Stimulated activated naive CD4-positive, alpha-beta T cell treated with Interleukin-2 at 50 U/mL for 16 hours (primary cell): ENCODE measurements at places on chromosomes 1 and 21.

DNA sequence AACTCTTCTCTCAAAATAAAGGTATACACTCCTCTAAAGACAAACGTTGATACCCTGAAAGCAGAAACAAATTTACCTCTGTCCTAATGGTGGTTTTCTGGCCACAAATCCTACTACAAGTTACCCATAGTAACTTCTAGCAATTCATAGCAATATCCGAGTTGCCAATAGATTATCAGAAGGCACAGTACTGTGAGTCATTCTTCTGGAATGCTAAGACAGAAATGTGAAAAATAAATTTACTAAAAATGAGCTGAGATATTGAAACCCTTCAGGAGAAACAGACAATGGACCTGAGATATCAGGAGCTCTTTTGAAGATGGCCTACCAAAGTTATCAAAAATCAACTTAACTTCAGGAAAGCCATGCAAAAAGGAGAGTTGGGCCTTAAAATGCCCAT is 715.0 kb upstream of the ADAMTS5 start:
- no peak for DNase-seq

GRCh38 chr1:14787604-14788003 is 189.1 kb downstream of the KAZN start:
- no peak for DNase-seq

DNA sequence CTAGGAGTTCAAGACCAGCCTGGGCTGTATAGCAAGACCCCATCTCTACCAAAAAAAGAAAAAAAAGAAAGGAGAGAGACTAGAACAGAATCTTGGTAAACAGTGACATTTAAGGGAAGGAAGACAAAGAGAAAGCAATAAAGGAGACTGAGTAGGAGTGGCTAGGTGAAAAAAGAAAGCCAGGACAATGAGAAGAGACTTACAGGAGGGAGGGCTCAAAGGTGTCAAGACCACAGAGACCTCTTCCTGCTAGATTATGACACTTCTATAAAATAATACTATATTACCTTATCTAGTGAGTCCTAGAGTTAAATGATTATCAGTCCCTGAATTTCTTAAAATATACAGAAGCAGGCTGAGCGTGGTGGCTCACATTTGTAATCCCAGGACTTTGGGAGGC is 10.1 kb upstream of the EPRS1 start:
- no peak for DNase-seq

- DNase-seq, result no peak
Measured at GRCh38 chr1:8090241-8090702, 64.2 kb upstream of the ERRFI1 start.

DNA sequence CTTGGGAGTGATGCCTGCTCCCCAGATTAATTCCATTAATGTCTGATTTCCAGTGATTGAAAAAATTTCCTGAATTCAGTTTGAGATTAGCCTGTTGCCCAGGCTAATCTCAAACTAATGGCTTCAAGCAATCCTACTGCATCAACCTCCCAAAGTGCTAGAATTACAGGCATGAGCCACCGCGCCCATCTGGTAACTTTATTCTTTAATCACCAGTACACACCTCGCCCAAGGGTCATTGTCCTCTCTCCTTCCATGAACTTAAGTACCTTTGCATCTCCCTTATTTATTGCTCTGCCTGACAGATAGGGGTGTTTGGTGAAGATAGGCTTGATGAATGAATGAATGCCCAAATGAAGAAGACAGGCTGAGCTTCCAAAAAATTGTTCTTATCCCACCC is 366.5 kb downstream of the SIPA1L2 start:
- DNase-seq, result no peak

- no peak for DNase-seq
Measured at GRCh38 chr21:46118316-46119143, 20.6 kb downstream of the COL6A2 start.
